Psoas muscle (tissue), 8 donors: ENCODE measurements at places on chromosomes 11 and 22. TPM values are rescaled to one million over a fixed set of nuclear protein-coding genes. Genes with fewer than 3 reads are reported as not detected.

Gene SYT13
- 0.22 TPM for total RNA-seq

Gene YPEL4
- total RNA-seq: 0.21 TPM

Gene ARVCF
- total RNA-seq: 9.8 TPM

Gene RAB6A
- 87.0 TPM for total RNA-seq

DNA sequence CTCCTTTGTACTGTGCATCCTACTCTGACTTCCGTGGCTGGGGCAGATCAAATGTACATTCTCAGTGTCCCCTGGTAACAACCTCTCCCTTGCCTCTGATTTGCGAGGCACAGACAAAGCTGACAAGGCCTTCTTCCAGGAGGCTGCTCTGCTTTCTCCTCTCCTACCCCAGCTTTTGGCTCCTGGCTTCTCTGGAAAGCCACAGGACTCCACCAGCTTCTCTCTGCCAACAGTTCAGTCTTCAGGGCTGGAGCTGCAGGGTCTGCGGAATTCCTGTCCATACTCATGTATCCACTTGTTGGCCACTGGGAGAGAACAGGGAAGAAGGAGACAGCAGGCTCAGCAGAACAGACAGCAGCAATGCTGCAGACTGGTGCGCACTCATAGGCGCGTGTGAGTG is 44.4 kb downstream of the P4HA3 start:
- no peak for DNase-seq

Gene OSM
- total RNA-seq: not detected

- no peak for DNase-seq
Observed at GRCh38 chr11:73566422-73566821, 31.5 kb downstream of the FAM168A start.

Gene POGLUT3
- 7.4 TPM for total RNA-seq

DNA sequence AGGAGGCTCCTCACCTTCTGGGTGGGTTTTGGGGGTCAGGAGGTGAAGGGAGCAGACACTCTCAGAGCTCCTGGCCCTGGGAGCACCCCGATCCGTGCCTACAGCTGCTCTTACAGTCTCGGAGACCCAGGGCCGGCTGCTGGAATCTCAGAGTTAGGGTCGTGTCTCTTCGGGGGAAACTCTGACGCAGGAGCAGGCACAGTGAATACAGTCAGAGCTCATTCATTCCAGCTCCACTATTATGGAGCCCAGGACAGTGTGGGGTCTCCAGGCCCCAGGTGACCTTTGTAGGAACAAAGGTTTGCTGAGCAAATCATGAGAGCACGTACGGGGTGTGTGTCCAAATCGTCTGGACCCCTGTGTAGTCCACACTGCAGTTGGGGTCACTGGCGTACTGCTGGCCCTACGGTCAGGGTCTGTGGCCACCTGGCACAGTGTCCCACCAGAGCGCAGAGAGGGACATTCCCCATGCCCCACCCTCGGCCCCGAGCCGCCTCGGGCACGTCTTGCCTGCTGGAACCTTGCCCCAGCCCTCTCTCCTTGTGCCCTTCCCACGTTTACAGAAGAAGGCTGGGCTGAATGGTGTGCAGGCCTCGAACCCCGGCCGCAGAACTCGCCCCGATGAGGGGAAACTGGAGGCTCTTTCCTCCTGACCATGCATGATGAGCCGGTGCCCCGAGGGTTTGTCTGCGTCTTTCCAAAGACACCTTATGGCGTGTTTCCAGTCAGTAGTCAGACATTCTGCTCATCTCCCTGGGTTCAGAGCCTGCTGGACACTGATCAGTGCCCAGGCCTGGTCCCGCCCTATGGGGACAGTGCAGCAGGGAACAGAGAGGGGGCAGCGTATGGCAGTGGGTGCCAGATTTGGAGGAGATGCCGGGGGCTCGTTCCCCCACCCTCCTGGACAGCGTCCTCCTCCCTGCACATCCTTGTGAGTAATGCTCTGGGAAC is 1166.6 kb downstream of the BRD1 start:
- peak; percentile 28 for DNase-seq

DNA sequence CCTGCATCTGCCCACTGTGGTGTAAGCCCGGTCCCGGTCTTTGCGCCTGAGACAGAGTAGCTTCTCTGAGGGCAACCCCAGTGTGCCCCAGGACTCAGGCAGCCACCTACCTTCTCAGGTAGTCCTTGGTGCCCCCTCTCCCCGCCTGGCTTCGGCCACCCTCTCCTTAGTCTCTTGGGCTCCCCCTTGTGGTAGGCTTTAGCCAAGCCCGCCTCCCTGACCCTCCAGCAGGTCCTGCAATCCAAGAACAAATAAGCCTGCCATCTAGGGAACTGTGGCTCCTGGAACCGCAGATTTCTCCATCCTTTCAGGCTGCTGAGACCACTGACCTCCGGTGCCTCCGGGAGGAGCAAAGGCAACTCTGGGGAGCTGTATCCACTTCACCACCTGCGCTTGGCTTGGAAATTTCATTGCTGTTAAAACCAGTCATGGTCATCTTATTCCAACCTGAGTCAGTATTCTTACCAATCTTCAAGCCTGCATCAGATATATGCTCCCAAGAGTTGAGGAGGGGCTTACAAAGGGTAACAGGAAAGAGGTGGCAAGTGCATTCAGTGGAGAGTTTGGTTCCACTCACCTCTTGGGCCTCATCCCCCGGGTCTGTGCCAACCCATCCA is 52.8 kb upstream of the TENM4 start:
- DNase-seq: peak; percentile 59

DNA sequence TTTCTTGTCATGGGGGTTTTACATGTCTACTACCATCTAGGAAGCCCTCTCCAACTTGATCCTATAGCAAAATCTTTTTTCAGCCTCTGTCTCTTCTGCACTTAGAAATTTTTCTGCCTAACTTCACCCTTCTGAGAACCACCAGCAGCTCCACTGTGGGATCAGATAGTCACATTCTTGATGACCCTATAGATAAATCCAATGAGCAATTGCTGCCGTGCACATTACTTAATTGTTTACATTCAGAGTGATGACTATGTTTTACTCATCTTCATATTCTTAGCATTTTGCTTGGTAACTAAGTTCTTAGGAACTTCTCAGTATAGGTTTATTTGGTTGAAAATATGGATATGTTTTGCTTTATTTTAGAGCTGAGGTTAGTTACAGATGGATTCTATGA is 12.4 kb upstream of the ETS1 start:
- DNase-seq: no peak

GRCh38 chr11:76634886-76635285 is 35.7 kb downstream of the LRRC32 start:
- DNase-seq: no peak
